ENCODE measurements at places on chromosomes 13 and 19. TPM values are rescaled to one million over a fixed set of nuclear protein-coding genes. Genes with fewer than 3 reads are reported as not detected.

The NRTN gene
- 0.75 TPM for total RNA-seq

- peak; percentile 27 for DNase-seq
- no peak within 1 kb of the TSS for H3K27ac ChIP-seq
- no peaks in the 10 kb centered on the region for H3K27me3 ChIP-seq
- peaks cover 14% of the 10 kb centered on the region for H3K4me1 ChIP-seq
- no peaks in the 10 kb centered on the region for H3K36me3 ChIP-seq
- H3K4me3 ChIP-seq, result no peak within 1 kb of the TSS
These were observed at the start of gene DENND1C for GRCh38 chr19:6481541-6482342. Gene DENND1C (minus strand): TSS chr19:6481787. CDS start chr19:6481695, 92 bp downstream.

DNA sequence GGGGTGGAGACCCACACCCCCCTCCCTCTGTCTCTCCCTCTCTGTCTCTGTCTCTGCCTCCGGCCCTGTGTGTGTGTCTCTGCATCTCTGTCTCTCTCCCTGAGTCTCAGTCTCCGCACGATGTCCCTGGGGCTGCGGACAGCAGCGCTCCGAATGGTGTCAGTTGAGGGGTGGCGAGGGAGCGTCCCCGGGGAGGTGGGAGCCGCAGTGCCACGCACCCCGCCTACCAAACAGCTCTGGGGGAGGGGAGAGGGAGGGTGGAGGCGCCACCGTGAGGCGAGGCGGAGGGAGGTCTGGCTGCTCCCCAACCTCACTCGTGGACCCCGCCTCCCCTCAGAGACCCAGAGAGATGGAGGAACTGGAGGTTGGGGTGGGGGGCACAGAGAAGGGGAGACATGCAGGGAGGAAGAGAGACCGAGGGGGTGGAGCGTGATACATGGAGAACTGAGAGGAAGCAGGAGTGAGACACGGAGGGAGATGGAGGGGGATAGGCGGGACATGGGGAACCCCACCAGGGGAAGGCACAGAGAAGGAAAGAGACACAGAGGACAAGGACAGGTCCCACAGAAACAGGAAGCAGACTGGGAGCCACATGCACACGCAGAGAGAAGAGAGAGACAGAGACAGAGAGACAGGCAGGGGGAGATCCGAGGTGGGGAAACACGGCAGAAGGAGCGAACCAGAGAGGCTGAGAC is 7.2 kb downstream of the ERFL start:
- H3K4me1 ChIP-seq, result peaks cover 5% of the 10 kb centered on the region
- H3K27me3 ChIP-seq, result peaks cover 31% of the 10 kb centered on the region
- no peak overlapping the region for H3K27ac ChIP-seq
- H3K4me3 ChIP-seq, result no peak overlapping the region
- H3K36me3 ChIP-seq, result no peaks in the 10 kb centered on the region
- no peak for DNase-seq

The NKG7 gene
- total RNA-seq, result not detected

GRCh38 chr13:69648340-69649062 is 459.1 kb upstream of the ATXN8OS start:
- H3K4me1 ChIP-seq, result no peaks in the 10 kb centered on the region
- H3K27me3 ChIP-seq, result peaks cover 29% of the 10 kb centered on the region
- no peak overlapping the region for H3K27ac ChIP-seq
- no peak overlapping the region for H3K4me3 ChIP-seq
- no peak for DNase-seq

GRCh38 chr13:37747071-37747612 is 122.4 kb downstream of the TRPC4 start:
- peak; percentile 87 for DNase-seq
- H3K4me1 ChIP-seq, result peaks cover 10% of the 10 kb centered on the region
- H3K4me3 ChIP-seq, result no peak overlapping the region
- no peak overlapping the region for H3K27ac ChIP-seq
- no peaks in the 10 kb centered on the region for H3K36me3 ChIP-seq

DNA sequence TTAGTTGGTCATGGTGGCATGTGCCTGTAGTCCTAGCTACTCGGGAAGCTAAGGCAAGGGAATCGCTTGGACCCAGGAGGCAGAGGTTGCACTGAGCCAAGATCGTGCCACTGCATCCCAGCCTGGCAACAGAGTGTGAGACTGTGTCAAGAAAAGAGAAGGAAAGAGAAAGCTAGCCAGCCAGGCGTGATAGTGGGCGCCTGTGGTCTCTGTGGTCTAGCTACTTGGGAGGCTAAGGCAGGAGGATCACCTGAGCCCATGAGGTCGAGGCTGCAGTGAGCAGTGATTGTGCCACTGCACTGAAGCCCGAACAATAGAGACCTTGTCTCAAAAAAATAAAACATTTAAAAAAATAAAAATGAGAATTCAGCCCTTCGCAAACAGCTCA is 33.3 kb downstream of the TIMM13 start:
- H3K4me1 ChIP-seq, result peaks cover 5% of the 10 kb centered on the region
- no peaks in the 10 kb centered on the region for H3K36me3 ChIP-seq

The RNF225 gene
- total RNA-seq, result 0.98 TPM

DNA sequence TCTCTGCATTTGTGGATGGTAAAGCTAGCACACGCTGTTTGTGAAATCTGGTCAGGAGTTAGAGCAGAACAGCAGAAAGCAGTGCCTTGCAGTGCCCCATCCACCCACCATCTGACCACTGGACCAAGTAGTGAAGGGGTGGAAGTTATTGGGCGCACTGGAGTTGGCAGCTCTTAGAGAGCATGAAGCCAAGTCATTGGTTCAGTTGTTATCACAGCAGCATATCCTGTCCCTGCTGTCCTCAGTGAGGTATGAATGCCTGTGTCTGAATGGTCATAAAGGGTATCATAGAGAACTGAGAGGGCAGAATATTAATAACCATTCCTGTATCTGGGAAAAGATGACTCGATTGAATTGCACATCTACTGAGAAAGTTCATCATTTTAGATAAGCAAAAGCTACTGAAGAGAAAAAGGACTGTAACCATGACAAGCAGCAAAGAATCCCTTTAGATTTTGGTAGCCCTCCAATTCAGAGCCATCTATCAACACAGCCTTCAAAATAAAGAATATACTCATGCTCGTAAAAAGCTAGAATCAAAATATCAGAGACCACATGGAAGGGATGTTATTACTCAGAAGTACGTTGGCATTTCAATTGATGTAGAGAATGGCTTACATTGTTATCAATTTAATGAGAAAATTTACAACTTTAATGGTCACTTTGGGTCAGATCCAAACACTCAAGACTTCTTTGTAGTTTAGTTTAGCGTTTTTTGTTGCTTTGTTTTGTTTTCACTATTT is 919.0 kb downstream of the EFNB2 start:
- no peak overlapping the region for H3K27ac ChIP-seq
- H3K4me1 ChIP-seq, result peaks cover 3% of the 10 kb centered on the region
- H3K4me3 ChIP-seq, result no peak overlapping the region
- DNase-seq, result no peak
- peaks cover 5% of the 10 kb centered on the region for H3K36me3 ChIP-seq

The ZNF888 gene
- 7.3 TPM for total RNA-seq

GRCh38 chr19:17784201-17785008 is 10.5 kb upstream of the B3GNT3 start:
- H3K36me3 ChIP-seq, result no peaks in the 10 kb centered on the region
- DNase-seq, result peak; percentile 80
- H3K4me3 ChIP-seq, result no peak overlapping the region
- H3K4me1 ChIP-seq, result peaks cover 5% of the 10 kb centered on the region
